Stromal cell of bone marrow (primary cell): ENCODE measurements at places on chromosomes 6 and 20.

DNA sequence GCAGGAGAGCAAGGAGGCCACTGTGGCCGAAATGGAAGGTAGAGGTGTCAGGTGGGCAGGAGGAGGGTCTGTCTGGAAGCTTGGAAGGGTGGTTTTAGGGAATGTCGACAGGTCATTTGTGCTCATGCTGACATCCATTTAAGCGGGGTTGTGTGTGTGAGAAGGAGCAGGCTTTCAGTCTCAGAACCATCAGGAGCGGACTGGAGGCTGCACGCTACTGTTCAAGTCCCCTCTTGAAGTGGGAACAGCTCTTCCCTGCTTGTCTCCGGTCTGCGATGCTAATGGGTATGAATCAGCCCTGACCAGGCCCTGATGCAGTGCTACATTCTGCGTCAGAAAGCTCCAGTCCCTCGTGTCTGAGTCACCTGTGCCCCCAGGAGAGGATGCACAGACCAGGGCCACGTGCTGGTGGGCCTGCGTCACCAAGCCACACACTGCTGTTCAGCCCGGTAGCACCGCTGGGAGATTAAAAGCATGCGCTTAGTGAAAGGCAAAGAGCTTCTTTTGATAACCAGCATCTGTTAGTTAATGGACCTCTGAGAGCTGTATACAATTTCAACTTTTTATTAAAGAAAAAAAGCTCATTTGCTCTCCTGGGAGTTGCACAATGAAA, 58.0 kb downstream of the APCDD1L start:
- DNase-seq: no peak

DNA sequence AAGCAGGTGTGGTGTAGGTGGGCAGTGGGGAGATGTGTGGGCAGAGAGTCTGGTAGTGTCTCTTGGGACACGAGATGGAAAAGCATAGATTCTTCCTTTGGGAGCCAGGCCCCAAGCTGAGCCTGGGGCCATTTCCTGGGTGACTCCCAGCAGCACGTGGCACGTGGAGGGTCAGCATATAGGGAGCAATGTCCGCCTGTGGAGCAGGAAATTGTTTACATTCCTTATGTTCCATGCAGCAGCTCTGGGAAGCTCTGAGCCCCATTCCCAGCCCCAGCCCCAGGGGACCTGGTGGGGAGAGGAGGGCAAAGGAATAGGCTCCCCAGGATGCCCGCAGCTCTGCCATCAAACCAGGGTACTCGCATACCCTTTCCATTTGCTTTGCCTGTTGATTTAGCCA, 57.6 kb downstream of the DAAM2 start:
- DNase-seq: no peak

- DNase-seq: no peak
Measured at GRCh38 chr6:122817766-122818165, 28.7 kb downstream of the SMPDL3A start.

GRCh38 chr6:111552241-111552744, 53.4 kb downstream of the TRAF3IP2 start:
- DNase-seq: peak; percentile 92

- DNase-seq: no peak
Measured at GRCh38 chr6:25027221-25027916, 91.6 kb upstream of the RIPOR2 start.

DNA sequence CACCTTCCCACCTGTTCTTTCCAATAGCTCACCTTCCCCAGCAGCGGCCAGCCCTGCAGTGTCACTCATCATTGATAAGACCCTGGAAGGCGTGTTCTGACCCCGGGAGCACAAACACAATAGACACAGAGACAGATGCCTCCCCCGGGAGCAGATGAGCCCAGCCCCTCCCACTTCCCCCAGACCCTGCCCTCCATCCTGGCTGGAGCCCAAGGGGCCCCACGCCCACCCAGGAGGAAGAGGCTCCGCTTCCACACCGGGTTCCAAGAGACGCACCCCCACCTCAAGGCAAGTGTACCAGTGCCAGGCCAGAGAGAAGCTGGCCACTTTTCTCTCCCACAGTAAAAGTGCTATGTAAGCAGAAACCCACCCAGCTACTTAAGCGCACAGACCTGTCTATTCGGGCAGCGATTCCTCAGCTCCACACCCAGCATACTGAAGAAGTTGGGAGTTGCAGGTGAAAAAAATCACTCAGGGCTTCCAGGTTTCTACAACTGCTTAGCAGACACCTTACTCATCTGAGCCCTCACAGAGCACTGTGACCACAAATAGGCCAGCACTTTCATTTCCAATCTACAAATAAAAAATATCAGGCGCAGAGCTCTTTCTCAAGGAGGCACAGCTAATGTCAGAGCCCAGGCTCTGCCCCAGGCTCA, 93.4 kb upstream of the NXT1 start:
- no peak for DNase-seq

GRCh38 chr20:7378864-7379605, 561.2 kb downstream of the HAO1 start:
- no peak for DNase-seq

- DNase-seq: peak; percentile 13
Measured at GRCh38 chr20:23995905-23996666, 7.5 kb upstream of the GGTLC1 start.

- DNase-seq: no peak
Measured at GRCh38 chr20:38434301-38434741, 807 bp downstream of the SNHG17 start.

- no peak for DNase-seq
Measured at GRCh38 chr20:63315240-63315689, 22.3 kb downstream of the COL20A1 start.

DNA sequence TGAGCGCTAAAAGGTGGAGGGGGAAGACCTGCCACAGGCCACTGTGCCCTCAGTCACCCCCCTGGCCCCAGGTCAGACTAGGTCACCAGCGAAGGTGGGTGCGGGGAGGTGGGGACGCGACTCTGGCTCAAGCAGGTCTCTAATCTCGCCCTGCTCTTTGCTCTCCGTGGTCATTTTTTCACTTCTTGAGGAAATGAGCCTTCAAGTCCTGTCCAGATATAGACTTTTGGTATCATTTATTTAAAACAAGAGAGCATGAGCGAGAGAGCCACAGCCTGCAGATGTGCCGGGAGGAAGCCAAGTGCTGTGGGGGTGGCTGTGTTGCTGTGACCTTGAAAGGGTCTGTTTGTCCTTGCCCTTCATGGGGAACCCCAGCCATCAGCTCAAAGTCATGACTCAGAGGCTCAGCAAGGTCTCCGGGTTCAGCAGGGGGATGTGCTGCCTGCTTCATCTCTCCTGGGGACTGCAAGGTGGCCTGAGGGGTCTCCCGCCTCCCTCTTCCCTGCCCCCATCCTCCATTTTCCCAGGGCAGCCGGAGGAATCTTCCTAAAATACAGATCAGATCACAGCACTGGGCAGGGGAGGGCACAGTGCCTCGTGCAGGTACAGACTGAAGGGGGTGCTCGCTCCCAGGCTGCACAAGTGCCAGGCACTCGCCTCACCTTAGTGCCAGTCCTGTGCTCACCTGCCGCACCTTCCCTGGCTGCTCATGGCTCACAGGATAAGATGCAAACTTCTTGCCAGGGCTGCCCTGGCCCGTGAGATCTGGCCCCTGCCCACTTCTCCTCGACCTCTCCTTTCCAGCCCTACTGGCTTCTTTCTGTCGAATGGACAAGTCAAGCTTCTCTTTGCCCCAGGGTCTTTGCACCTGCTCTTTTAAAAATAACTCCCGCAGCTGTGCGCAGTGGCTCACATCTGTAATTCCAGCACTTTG, 26.5 kb downstream of the SULF2 start:
- DNase-seq: no peak

DNA sequence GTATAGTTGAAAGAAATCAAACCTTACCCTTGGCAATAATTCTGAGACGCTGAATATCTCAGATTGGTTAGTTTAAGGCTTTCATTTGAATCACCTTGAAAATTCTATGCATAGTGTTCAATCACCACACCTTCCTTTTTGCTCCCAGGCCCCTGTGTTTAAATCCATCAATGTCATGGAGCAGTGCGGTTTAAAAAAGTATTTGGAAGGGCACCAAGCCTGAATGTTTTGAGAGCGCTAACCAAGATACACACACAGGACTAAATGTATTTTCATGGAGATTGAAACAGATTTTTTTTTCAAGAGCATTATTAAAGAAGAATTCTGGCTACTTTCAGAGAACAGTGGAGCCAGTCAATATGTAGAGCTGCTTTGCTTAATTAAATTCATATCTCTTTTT, 195.7 kb downstream of the CENPW start:
- DNase-seq: no peak

GRCh38 chr20:137668-138490, 4.5 kb upstream of the DEFB126 start:
- no peak for DNase-seq

GRCh38 chr6:31497531-31498476, at the start of gene MICB:
MICB (plus strand) TSS chr6:31498145; CDS start chr6:31498194, 49 bp downstream.
- peak; percentile 63 for DNase-seq
